Stimulated activated naive CD8-positive, alpha-beta T cell treated with anti-CD3 and anti-CD28 coated beads, Interleukin-15, amount 100 ng/mL, for 72 hours (primary cell): ENCODE measurements at places on chromosomes 7 and 10.

GRCh38 chr10:24353319-24353718 lies 144.4 kb downstream of the KIAA1217 start:
- DNase-seq, result no peak

DNA sequence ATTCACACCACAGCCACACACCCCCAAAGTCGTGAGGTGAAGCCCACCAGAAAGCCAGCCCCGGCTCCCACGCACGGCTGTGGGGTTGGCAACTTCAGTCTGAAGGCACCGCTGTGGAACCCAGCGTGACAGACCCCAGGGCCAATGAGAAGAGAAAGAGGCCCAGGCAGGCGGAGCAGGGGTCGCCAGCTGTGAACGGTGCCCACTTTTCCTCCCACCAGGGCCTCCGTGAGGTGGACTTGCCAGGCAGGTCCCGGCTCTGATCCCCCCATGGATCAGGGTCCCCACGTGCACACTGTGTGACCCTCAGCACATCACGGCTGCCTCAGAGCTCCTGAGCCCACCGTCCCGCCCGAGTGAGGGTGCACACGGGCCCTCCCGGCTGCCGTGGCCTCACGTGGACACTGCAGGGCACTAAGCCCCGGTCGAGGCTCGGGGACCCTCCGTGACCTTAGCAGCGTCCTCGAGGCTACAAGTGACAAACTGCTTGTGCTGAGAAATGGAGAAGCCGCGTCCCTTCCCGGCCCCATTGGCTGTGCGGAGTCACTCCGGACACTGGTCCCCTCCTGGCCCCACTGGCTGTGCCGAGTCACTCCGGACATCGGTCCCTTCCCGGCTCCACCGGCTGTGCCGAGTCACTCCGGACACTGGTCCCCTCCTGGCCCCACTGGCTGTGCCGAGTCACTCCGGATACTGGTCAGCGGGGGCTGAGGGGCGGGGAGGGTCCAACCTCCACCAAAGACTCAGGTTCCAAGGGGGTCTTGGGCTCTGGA lies 72.4 kb upstream of the PDGFA start:
- no peak for DNase-seq

- no peak for DNase-seq
These were observed 69.4 kb upstream of the CAV2 start for GRCh38 chr7:116429986-116430619.

- DNase-seq, result peak; percentile 93
These were observed 3.2 kb downstream of the MKX start for GRCh38 chr10:27742195-27743011.

GRCh38 chr7:36855330-36855729 lies 131.0 kb upstream of the AOAH start:
- no peak for DNase-seq

DNA sequence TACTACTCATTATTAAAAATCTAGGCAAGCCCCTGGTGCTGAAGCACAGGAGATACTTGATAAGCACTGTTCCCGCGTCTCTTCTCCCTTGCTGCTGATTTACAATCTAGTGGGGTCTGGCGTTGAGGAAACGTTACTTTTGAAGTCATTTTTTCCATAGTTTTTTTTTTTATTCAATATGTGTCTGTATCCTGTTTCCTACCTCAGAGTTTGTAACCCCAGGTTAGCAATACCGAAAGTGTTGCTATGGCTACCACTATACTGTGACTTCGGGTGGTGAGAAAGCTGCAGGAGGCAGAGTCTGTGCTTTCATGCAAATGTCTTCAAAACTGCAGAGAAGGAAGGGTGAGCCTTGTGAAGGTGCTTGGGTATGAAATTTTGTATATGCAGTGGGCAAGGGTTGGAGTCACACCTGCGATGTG lies 458.8 kb upstream of the GHITM start:
- peak; percentile 5 for DNase-seq

GRCh38 chr10:121179006-121179405 lies 327.8 kb downstream of the WDR11 start:
- DNase-seq, result no peak

DNA sequence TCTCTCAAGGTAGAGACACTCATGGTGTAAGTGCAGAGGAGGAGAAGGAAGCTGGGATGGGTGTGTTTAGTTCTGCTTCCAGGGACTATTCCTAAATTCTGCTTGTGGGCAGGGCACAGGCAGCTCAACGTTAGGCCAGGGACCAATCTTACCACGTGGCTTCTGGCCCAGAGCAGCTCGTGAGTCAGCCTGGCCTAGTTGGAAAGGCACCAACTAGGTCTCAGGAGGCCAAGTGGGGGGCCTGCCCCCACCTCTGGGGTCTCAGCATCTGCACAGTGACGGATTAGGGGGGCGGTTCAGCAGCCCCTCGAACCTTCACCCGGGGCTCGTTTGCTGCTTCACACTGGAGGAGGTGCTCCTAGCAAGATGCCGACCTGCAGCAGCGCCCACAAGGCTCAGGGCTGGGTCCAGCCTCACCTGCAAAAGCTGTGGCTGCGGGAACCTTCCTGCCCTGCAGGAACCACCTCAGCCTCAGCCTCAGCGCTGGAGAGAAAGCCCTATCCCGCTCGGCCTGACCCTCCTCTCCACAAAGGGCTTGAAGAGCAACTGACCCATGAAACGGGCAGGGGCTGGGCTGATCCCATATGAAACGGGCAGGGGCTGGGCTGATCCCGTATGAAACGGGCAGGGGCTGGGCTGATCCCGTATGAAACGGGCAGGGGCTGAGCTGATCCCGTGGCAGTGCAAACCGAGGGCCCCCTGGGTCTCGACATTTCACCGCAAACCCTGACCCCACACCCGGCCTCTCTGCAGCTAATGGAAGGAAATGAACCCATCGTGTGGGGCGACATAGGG lies 447.4 kb downstream of the DNAJB6 start:
- no peak for DNase-seq

GRCh38 chr7:2754086-2754485 lies 66.1 kb downstream of the AMZ1 start:
- no peak for DNase-seq

DNA sequence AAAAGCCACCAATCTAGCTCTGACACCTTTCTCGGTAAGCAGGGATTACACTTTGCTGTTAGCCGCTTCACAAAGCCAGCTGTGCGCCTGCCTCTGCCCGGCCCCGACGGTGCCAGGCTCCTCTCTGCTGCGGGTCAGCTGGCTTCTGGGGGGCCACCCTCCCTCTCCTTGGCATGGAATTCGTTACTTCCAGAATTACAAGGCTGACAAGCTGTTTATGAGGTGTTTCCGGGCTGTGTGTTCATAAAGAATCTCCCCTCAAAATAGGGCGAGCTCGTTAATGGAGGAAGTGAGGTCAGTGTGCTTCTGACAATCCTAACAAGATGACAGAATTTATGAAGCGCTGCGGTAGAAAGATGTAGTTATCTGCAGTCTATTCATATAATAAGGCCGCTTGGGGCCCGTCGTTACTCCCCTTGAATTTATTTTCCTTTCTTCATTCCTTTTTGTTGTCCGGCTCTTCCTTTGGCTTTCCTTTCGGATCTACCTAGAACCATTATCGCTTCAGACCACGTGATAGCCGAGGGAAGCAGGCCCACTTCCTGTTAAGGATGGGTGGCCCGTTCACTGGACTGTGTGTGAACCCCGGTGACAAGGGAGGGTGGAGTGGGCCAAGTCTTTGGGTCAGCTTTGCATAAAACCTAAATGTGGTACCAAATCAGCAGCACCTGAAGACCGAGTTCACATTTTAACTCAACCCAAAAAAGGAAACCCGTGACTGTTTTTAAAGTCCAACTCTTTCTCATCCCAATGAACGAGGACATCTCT lies 273.0 kb upstream of the YAE1 start:
- no peak for DNase-seq

DNA sequence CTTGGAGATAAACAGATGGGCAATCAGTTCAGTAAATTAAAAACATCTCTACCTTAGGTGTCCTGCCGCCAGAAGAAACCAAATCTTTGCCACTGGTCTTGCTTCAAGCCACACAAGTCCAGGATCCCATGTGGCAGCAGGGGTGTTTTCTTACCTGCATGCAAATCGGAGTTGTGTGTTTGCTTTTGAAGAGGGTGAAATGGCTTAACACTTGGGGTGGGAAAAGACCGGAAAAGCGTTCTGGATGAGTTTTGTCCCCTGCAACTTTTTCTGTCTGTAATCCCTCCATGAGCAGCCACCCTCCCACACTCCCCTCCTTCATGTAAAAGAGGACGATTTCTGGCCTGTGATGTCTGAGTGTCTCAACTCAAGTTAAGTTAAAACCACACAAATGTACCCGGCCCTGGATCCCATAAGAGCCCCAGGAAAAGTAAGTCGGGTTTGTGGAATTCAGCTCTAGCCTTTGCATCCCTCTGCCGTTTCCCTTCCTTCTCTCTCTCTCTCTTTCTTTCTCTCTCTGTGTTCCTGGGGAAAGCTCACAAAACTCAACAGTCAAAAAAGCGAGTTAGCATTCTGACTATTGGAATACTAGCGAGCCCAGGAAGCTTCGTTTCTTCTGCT lies 178.5 kb downstream of the TCF7L2 start:
- DNase-seq, result no peak
